ENCODE measurements at places on chromosomes 12 and 14.
A peak's percentile ranks its signal among the peaks of the same experiment; 100 is the strongest.

DNA sequence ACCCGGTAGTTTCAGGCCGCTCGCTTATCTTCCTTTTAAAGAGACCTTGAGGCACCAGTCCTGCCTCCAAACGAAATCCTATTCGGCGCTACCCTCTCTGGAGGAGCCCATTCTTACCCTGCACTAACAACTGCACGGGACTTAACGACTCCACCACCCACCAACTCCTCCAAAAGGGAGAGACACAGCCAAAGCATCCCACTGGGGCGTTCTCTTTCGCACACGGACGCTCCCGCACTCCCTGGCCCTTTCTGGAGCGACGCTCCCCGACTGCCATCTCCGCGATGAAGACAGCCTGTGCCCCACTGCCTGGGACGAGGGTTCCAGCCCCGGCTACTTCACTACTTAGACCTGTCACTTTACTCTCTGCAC, 650 bp downstream of the GALC start:
- no peak for DNase-seq

GRCh38 chr14:86707071-86707470, 1177.1 kb downstream of the FLRT2 start:
- no peak for DNase-seq

DNA sequence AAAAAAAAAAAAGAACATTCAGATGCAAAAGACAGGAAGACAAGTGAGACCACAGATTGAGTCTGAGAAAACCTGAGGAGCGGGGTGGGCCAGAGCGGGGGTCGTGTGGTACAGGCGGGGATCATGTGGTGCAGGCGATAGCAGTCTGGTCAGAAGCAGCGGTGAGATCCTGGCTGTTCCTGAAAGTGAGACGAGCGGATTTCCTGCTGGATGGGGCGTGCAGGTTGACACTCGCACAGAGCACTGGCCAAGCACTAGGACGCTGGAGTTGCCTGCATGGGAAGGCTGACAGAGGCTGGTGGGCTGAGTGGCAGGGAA, 35.7 kb downstream of the CDC42BPB start:
- DNase-seq, result no peak

GRCh38 chr14:67050896-67051295, 138.3 kb upstream of the GARIN2 start:
- DNase-seq, result peak; percentile 5

GRCh38 chr14:79786522-79786921, 424.8 kb downstream of the DIO2 start:
- DNase-seq, result no peak

DNA sequence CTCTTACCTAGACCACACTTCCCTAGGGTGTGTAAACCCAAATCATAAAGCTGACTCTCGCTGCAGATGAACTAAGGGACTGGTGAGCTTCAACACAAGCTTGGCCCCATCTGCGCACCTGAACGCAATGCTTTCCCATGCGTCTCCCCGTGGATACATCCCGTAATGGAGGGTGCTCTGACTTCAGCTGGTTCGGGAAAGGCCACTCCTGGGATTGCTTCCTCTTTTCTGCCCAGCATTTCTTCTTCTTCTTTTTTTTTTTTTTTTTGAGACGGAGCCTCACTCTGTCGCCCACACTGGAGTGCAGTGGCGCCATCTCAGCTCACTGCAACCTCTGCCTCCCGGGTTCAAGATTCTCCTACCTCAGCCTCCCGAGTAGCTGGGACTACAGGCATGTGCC, 27.7 kb upstream of the ETFBKMT start:
- DNase-seq, result no peak

- DNase-seq, result no peak
Observed at GRCh38 chr14:23145794-23146350, 26.8 kb upstream of the CEBPE start.

- no peak for DNase-seq
Observed at GRCh38 chr12:9851927-9852326, 17.2 kb downstream of the CLEC2B start.

GRCh38 chr12:108734200-108734906, 3.0 kb upstream of the CORO1C start:
- DNase-seq, result no peak

- DNase-seq, result no peak
Observed at GRCh38 chr14:92325835-92326234, 2.9 kb downstream of the SLC24A4 start.

- no peak for DNase-seq
Observed at GRCh38 chr12:123037791-123038190, 57.3 kb downstream of the ARL6IP4 start.

DNA sequence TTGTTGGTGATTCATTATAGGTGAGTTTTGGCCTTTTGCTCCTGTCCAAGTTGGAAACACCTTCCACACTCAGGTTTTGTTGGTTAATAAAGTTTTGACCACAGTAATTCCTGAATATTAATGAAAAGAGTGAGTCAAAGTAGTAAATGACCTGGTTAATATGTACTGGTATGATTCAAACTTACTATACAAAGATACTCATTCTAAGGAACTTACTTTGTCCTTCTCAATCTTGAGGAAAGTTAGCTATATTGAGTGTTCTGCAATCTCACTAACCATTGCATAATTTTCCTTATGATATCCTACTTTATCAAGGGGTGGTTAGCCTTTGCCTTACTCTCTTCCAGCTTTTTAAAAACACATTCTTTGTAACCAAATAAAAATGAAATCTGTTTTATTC, 20.9 kb upstream of the HECTD1 start:
- no peak for DNase-seq

DNA sequence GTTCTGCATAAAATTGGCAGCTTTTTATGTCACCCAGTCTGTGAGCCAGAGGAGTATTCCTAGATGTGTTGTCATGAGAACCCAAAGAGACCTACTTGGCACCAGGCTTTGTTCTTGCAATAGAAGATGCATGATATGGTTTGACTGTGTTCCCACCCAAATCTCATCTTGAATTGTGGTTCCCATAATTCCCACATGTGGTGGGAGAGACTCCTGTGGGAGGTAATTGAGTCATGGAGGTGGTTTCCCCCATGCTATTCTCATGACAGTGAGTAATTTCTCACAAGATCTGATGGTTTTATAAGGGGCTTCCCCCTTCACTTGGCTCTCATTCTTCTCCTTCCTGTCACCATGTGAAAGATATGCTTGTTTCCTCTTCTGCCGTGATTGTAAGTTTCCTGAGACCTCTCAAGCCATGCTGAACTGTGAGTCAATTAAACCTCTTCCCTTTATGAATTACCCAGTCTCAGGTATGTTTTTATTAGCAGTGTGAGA, 572.0 kb upstream of the ATP2B1 start:
- no peak for DNase-seq

- no peak for DNase-seq
Observed at GRCh38 chr12:69068448-69068847, 135.5 kb upstream of the CPM start.

DNA sequence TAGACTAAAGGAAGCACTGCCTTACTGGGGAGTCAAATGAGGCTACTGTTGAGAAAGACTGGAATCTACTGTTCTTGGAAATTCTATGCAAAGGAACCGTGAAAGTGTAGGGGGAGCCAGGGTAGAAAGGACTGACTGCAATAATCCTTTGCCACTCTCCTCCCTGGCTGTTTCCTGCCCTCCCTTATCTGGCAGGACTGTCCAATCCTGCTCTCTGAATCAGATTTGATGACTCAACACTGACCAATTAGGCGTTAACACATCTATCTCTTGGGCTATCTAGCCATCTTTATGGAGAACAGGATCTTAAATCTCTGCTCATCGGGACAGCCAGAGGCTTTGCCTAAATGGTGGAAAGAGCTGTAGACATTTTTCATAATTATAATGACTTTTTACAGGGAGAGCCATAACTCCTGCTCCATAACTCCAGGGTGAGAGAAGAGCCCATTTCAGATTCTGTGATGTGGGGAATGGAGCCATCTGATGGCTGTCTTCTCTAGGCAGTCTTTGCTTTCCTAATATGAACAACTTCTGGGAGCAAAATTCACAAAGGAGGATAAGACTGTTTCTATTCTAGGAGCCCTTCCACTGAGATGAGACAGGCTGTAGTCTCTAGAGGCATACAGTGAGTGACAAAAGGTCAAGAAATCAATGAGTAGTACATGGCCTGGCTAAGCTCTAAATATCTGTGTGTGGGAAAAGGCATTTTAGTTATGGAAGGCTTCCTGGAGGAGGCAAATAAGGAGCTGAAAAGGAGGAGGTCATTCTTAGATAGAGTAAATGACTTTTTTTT, 68.9 kb upstream of the CISTR start:
- no peak for DNase-seq

DNA sequence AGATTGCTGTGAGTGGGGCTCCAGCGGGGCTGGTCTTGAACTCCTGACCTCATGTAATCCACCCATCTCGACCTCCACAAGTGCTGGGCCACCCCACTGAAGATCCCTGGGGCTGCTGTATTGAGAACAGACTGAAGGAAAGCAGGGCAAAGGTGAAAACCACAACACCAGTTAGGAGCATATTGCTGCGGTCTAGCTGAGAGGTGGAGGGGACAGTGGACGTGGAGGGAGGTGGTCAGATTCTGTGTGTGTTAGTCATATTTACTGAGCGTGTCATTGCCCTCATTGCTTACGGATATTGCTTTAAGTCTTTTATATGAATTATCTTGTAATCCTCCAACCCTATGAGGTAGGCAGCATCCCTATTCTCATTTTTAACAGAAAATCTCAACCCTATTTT, 69.0 kb upstream of the OVCH1 start:
- no peak for DNase-seq

GRCh38 chr14:100584056-100585031, 2.9 kb downstream of the BEGAIN start:
- no peak for DNase-seq

DNA sequence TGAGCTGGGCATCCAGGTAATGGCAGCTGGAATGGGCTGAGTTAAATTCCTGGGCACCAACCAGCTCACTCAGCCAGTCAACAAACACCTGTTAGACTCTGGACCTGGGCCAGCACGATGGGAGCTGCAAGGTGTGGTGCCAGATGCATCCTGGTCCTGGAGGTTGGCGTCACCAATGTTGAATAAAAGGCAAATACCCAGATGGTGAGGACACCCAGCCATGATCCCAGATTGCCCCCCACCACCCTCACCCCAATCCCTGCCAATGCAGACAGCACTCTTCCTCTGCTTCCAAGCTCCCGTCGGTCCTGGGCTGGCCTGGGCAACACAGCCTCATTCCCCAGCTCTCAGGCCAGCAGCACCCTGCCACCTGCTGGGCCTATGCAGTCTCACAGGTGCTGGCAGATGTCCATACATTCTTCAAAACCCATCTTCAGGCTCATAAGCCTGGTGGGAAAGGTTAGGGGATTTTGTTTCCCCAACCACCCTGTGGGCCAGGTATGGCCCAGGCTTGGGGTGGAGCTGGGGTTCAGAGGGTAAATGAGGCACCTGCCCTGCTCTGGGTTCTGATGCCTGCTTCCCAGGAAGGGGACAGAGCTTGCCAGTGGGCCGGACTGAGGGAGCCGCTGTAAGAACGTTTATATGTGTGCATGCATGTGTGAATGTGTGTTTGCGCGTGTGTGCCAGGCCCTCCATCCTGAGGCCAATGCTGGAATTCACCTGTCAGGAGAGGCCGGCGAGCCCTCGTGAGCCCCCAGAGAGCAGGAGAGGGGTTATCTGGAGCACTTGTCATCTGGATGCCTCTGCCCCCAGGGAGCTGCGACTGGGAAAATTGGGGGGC, 58.0 kb downstream of the LGMN start:
- no peak for DNase-seq

GRCh38 chr14:51360592-51360991, 120.5 kb downstream of the TMX1 start:
- DNase-seq, result no peak

DNA sequence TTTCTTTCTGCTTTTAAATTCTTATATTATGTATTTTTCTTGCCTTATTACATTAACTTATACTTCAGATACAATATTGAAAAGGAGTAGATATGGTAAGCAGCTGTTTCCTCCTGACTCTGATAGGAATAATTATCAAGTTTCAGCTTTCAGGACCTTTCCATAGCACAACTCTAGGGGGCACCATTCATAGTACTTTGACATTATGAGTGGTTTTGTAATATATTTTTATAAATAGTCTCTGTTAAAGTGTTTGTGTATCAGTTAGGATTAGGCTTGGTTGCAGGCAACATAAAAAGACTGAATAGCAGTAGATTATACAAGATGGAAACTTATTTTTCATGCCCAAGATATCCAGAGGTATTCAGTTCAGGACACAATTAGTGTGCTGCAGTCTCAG, 27.9 kb upstream of the PARP11 start:
- DNase-seq, result no peak

GRCh38 chr14:62162998-62163589, 400.9 kb downstream of the SNAPC1 start:
- DNase-seq, result peak; percentile 50

- DNase-seq, result peak; percentile 49
Observed at GRCh38 chr12:122834104-122834920, 945 bp upstream of the HIP1R start.

DNA sequence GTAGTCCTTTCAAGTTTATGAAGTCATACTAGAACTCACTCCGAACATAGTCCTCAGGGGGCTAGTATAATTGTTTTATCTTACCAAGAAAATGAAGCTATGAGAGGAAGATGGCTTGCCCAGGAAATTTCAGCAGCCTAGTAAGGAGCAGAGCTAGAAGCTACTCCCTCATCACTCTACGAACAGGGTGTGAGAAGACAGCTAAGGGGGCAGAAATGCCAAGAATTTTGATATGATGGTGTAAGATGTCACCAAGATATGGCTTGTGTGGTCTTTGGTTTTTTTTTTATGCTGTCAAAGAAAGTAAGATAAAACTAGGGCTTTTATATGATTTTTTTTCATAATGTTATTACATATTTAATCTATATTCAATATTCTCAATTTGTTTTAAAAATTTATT, 47.6 kb downstream of the PRICKLE1 start:
- DNase-seq, result no peak

GRCh38 chr12:3097186-3097804, 20.1 kb downstream of the TSPAN9 start:
- DNase-seq, result no peak

GRCh38 chr14:87971010-87971409, 22.0 kb downstream of the GALC start:
- DNase-seq, result no peak

- DNase-seq, result no peak
Observed at GRCh38 chr12:3646561-3647241, 106.2 kb downstream of the CRACR2A start.

DNA sequence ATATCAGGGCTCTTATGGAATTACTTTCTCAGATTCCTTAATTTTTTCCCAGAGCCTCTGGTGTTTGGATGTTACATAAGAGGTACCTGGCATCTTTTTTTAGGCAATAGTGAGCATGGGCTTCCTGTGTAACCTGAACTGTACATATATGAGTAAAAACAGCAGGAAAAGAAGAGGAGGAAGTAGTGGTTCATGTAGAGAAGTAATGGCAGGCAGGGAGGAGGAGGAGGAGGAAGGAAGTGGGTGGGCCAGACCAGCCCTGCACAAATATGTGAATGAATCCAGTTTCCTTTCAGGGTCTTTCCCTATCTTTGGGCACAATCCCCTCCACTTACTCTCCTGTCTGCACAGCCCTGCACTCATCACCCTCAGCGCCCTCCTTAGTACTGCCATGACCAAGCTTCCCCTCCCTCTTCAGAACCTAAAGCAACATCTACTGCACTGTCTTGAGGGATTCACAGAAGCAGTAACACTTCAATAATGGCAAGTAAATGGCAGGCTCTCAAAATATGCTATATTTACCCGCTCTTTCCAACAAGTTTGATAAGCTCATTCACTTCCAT, 40.9 kb upstream of the GSG1 start:
- no peak for DNase-seq
